Hair follicle dermal papilla cell (primary cell): ENCODE measurements at places on chromosomes 7 and 10. TPM values are rescaled to one million over a fixed set of nuclear protein-coding genes. Genes with fewer than 3 reads are reported as not detected.

Gene PLOD3
- total RNA-seq = 84.5 and 87.3 TPM in 2 replicates

Gene H2BK1
- total RNA-seq = not detected in 2 replicates

Gene HOXA1
- under 0.01 TPM in 1 of 2 replicates, not detected in the other for total RNA-seq

Gene CRTAC1
- not detected in 2 replicates for total RNA-seq

Gene TDRD1
- total RNA-seq = 3.3 and 4.7 TPM in 2 replicates

Gene SOSTDC1
- 0.32 and 0.73 TPM in 2 replicates for total RNA-seq

Gene SPAG6
- total RNA-seq = not detected in 2 replicates

Gene TEX36
- total RNA-seq = 0.24 and 0.32 TPM in 2 replicates

Gene NUPR2
- not detected in 2 replicates for total RNA-seq

Gene FBXL13
- 0.73 and 0.97 TPM in 2 replicates for total RNA-seq

Gene INHBA
- total RNA-seq = 67.7 and 78.7 TPM in 2 replicates

Gene BMPER
- total RNA-seq = 93.3 and 132 TPM in 2 replicates

Gene BICC1
- total RNA-seq = 143 and 189 TPM in 2 replicates

Gene TES
- total RNA-seq = 68.8 and 118 TPM in 2 replicates

Gene GIMAP1
- 0.16 TPM in 1 of 2 replicates, not detected in the other for total RNA-seq

Gene GPR26
- not detected in 2 replicates for total RNA-seq

Gene SUN3
- not detected in 2 replicates for total RNA-seq

Gene CTTNBP2
- 0.32 and 0.49 TPM in 2 replicates for total RNA-seq

Gene MLXIPL
- not detected in 2 replicates for total RNA-seq

Gene BEND7
- 4.5 and 4.9 TPM in 2 replicates for total RNA-seq

Gene FRAT1
- total RNA-seq = 1.9 and 2.3 TPM in 2 replicates

Gene EEPD1
- total RNA-seq = 7.9 and 10.2 TPM in 2 replicates

Gene TLX1
- total RNA-seq = not detected in 2 replicates

Gene SLC35B4
- total RNA-seq = 17.5 and 23.0 TPM in 2 replicates

Gene NUDT1
- 14.8 and 23.4 TPM in 2 replicates for total RNA-seq
